ENCODE measurements at places on chromosomes 12 and 14.

- DNase-seq = peak; percentile 81
Observed at GRCh38 chr14:66069830-66070541, 416.2 kb upstream of the CCDC196 start.

DNA sequence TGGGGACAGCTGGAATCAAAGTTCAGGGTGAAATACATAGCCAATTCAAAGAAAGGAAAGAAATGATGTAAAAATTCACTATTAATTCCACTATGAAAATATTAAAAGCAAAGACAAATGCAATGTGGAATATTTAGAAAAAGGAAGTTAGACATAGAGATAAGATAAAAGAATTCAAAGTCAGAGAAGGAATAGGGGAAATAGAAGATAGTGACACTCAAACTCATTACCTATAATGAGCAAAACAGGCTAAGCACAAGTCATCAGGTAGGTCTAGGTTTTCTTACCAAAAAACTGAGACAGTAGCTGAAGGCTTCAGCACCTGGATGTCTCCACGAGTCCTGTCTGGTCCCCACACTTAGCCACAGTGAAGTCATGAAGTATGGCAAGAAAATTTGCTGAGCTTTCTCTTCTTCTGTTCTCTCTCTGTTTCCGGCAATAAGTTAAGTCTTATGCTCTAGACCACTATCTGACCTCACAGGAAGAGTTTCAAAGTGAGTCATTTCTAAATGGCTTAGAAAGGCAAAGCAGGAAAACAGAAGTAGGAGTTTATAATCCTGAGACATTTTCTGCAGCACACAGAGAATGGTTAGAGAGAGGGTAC, at the start of gene C3AR1:
Gene C3AR1, minus strand, starts transcription at position 369 of the 604 bp plus-strand sequence. CDS start 6,174 bp downstream, outside the sequence.
- DNase-seq = peak; percentile 52

- no peak for DNase-seq
Observed at GRCh38 chr12:106304797-106305196, 2.3 kb downstream of the TCP11L2 start.

GRCh38 chr14:88621100-88621499, 58.3 kb downstream of the ZC3H14 start:
- no peak for DNase-seq

- DNase-seq = no peak
Observed at GRCh38 chr12:91072931-91073330, 15.1 kb upstream of the KERA start.

DNA sequence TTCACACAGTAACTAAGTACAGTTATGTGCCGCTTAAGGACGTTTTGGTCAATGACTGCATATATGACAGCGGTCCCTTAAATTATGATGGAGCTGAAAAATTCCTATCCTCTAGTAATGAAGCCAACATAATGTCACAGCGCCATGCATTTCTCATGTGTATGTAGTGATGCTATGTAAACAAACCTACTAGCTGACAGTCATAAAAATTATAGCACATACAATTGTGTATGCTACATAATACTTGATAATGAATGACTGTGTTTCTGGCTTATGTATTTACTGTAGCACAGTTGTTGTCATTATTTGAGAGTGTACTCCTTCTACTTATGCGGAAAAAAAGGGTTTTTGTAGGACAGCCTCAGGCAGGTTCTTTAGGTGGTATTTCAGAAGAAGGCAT, 99.7 kb downstream of the DACT1 start:
- no peak for DNase-seq

GRCh38 chr12:106291342-106291741, 11.2 kb upstream of the TCP11L2 start:
- no peak for DNase-seq
